Neural crest cell (in vitro differentiated cells): ENCODE measurements at places on chromosomes 11 and 22. TPM values are rescaled to one million over a fixed set of nuclear protein-coding genes. Genes with fewer than 3 reads are reported as not detected.

GPHA2 gene
- total RNA-seq, result not detected in 2 replicates

L3MBTL2 gene
- total RNA-seq, result 30.6 and 32.3 TPM in 2 replicates

GANAB gene
- total RNA-seq, result 346 and 366 TPM in 2 replicates

DEFB131B gene
- total RNA-seq, result not detected in 2 replicates

NUP160 gene
- 92.9 and 97.7 TPM in 2 replicates for total RNA-seq

SLC39A13 gene
- 34.5 and 36.0 TPM in 2 replicates for total RNA-seq

ENTHD1 gene
- total RNA-seq, result not detected in 2 replicates

GGT5 gene
- total RNA-seq, result 0.56 and 0.59 TPM in 2 replicates

SLCO2B1 gene
- not detected in 2 replicates for total RNA-seq

KIAA1671 gene
- total RNA-seq, result 14.2 and 14.5 TPM in 2 replicates

HBD gene
- total RNA-seq, result not detected in 2 replicates

LMO1 gene
- 1.5 and 1.8 TPM in 2 replicates for total RNA-seq

PRMT3 gene
- 22.8 and 26.1 TPM in 2 replicates for total RNA-seq

TMEM191C gene
- total RNA-seq, result 2.1 and 2.2 TPM in 2 replicates

NCF4 gene
- not detected in 2 replicates for total RNA-seq

MFNG gene
- 3.2 and 4.7 TPM in 2 replicates for total RNA-seq

KDM4D gene
- 3.1 and 3.2 TPM in 2 replicates for total RNA-seq

TREH gene
- total RNA-seq, result not detected in 2 replicates

HEPHL1 gene
- not detected in 2 replicates for total RNA-seq

FZD4 gene
- total RNA-seq, result 4.1 and 4.6 TPM in 2 replicates

AGBL2 gene
- total RNA-seq, result 2.1 and 2.4 TPM in 2 replicates

RIMBP3B gene
- 0.63 and 0.68 TPM in 2 replicates for total RNA-seq

ESAM gene
- total RNA-seq, result 0.96 and 1.1 TPM in 2 replicates

ELFN2 gene
- 0.09 and 0.27 TPM in 2 replicates for total RNA-seq

PTPN5 gene
- total RNA-seq, result 6.1 and 6.4 TPM in 2 replicates

HTR3A gene
- total RNA-seq, result 3.8 and 4.6 TPM in 2 replicates

KCTD14 gene
- total RNA-seq, result 1.4 and 1.6 TPM in 2 replicates
